ENCODE measurements at places on chromosomes 4 and X. TPM values are rescaled to one million over a fixed set of nuclear protein-coding genes. Genes with fewer than 3 reads are reported as not detected.

GRCh38 chrX:44568196-44568595, 25.5 kb upstream of the FUNDC1 start:
- no peak for DNase-seq

DNA sequence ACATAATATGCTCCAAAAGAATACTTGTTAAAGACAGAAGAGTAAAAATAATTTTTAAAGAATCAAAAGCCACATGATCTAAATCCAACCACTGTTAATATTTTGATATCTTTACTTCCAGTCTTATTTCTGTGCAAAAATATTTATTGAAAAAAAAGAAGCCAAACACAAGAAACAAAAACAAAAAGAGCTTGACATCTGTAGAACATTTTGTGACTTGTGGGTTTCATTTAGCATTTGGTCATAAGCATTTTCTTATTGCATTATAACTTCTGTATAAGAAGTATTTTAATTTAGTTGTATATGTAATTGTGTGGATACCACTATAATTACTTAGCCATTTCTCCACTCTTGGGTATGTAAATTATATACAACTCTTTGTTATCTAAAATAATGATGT, 63.1 kb downstream of the DIPK2B start:
- no peak for DNase-seq

Gene PARM1
- total RNA-seq = 88.9 TPM

DNA sequence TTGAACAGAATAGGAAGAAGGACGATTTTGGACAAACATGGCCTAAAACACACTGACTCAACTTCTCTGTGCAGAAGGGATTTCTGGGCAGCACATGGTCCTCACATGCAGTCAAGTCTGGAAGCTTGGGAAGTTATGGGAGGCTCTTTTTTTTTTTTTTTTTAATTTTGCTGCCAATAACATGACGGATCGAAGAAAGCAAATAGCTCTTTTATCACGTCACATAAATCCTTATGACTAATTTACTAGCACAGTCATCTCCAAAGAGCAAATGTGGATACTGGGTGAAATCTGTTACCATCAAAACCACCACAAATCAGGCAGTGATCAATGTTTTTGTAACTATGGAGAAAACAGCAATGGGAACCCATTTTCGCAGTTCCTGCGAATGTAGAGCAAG, 193.3 kb upstream of the FAM9B start:
- DNase-seq = no peak

DNA sequence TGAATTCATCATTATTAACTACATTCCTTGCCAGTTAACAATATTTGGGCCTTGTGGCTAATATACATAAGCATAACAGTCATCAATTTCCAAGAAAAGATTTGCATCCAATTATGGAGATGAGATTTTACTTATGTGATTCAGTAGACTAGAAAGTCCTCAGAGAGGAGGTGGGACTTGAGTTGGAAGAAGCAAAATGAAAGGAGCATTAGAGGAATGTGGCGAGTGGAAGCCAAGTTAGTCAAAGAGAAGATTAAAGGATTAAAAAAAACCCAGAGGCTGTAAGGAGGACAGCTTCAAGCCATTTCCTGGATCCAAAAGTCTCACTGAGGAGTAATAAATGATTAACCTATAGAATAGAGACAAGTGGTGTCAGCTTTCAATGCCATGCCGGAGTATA, 1099.4 kb upstream of the IGFBP7 start:
- no peak for DNase-seq

GRCh38 chr4:6332042-6332668, 62.5 kb downstream of the WFS1 start:
- DNase-seq = no peak

- no peak for DNase-seq
Measured at GRCh38 chr4:94798808-94799207, 41.1 kb downstream of the BMPR1B start.

GRCh38 chrX:153818571-153819383, 11.6 kb downstream of the PDZD4 start:
- no peak for DNase-seq

DNA sequence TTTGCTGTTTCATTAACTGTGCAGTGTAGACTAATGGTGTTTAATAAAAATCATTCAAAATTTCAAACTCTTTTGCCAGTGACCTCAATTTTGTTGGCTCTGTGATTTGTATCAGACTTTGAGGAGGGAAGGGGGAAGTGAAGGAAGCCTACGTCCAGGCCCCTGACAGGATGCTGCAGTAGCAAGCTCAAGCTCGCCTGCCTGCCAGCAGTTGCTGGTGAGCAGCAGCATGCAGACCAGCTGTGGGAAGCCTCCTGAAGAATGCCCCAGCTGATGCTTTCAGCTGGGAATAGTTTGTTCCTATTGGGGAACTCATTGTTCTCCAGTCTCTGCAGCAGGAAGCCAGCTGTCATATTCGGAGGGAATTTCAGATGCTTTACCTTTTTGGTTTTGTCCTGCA, 495.2 kb downstream of the AFF2 start:
- DNase-seq = no peak
